NCI-H187 treated with DMSO at 0.1 percent for 48 hours (cell line): ENCODE measurements at places on chromosomes 16 and 17.

DNA sequence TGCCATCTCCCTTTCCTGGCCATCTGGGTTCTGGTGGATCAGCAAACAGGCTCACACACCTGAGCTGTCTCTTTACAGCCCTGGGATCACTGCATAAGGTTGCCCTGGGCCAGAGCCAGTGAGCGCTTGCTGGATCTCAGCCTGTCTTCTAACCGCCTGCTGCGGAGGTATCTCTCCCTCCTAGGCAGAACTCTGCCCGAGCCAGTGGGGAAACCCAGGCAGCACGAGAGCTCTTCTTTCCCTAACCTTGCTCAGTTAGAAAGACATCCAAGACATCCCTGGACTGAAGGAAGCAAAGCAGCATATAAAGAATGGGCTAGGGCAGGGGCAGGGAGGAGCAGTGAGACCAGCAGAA lies 6.4 kb downstream of the HAS3 start:
- no peak for DNase-seq

- DNase-seq = no peak
Observed at GRCh38 chr17:1002771-1003555, 6.0 kb downstream of the TIMM22 start.

DNA sequence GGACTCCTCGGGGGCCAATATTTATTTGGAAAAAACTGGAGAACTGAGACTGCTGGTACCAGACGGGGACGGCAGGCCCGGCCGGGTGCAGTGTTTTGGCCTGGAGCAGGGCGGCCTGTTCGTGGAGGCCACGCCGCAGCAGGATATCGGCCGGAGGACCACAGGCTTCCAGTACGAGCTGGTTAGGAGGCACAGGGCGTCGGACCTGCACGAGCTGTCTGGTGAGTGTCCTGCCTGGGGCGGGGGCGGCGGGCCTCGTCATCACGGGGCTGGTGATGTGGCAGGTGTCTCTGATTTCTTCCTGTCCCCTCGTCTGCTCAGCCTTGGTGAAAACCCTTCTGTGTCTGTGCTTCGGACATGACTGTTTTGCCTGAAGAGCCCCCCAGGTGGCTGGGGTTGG lies 5.7 kb downstream of the METRNL start:
- DNase-seq = no peak

DNA sequence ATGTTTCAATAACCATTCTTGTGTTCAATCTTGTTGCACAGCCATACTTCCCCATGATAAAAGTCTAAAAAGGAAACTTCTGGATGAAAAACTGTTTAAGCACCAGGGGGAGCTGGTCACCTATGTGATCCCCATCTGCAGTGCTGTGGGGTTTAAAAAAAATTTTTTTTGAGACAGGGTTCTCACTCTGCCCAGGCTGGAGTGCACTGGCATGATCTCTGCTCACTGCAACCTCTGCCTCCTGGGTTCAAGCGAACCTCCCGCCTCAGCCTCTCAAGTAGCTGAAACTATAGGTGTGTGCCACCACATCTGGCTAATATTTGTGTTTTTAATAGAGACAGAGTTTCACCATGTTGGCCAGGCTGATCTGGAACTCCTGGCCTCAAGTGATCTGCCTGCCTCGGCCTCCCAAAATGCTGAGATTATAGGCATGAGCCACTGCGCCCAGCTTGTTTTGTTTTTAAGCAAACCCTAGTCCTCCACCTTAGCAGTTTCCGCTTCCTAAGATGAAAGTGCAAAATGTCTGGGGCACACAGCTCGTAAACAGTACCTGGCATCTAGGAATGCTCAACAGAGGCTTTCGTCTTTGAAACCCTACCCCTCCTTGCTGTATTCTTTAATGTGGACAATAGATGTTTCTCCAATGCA lies 25.4 kb downstream of the DNAJA2 start:
- DNase-seq = no peak

DNA sequence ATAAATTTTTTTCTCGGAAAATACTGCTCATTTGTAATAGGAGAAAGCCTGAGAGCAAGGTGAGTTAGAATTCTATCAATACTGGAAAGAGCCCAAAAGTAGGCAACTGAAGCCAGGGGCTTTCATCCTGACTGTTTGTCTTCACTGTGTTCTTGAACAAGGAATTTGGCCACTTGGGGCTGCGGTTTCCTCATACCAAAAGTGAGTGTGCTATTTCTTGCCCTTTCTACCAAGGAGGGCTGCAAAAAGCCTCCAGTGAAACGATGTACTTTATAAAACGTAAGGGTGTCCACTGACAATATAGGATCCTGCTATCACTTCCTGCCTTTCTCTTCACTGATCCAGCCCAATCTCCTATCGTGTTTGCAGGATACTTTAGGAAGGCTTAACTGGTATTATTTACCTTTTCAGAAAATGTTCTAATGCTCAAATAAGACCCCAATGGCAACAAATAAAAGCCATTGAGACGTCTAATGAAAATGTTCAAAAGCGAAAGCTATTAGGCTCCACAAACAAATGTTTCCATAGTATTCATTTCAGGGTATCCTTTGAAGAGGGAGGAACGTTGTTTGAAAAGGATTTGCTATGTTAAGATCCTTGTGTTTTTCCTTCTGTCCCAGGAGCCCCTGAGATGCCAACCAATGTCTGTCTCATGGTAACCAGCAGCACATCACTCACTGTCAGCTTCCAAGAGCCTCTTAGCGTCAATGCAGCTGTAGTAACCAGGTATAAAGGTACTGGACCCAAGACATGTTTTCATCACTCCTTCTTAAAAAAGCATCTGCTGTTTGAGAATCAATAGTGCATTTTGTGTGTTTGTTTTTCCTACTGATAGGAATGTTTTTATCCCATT lies 219.3 kb upstream of the NOG start:
- DNase-seq = no peak

GRCh38 chr17:64343071-64343774 lies 47.4 kb downstream of the PECAM1 start:
- DNase-seq = no peak

DNA sequence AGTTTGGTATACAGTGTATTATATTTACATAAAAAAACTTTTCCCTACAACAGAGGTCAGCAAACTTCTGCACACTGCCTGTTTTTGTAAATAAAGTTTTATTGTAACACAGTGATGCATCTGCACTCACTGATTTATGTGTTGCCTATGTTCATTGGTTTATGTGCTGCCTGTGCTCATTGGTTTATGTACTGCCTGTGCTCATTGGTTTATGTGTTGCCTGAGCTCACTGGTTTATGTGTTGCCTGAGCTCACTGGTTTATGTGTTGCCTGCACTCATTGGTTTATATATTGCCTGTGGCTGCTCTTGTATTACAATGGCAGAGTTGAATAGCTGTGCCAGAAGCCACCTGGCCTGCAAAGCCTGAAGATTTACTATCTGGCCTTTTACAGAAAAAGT lies 81.6 kb downstream of the MYH11 start:
- DNase-seq = no peak

GRCh38 chr17:38571833-38572668 lies 33.7 kb downstream of the SRCIN1 start:
- DNase-seq = no peak

DNA sequence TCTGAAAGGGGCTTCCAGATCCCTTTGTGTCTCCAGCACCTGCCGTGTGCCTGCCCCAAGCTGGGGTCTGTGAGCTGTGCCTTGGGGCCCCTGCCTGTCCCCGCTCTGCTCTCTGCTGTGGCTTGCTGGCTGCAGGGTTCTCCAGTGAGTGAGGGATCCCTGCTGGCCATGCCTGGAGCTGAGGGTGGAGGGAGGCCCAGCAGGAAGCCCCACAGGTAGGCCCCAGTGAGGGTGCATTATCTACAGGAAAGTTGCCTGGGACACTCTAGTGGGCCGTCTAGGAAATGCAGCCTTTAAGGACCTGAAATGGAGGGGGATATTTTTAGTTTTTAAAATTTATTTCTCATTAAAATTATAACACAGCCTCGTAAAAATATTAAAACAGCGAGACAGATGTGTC lies 50.9 kb downstream of the JPH3 start:
- no peak for DNase-seq

DNA sequence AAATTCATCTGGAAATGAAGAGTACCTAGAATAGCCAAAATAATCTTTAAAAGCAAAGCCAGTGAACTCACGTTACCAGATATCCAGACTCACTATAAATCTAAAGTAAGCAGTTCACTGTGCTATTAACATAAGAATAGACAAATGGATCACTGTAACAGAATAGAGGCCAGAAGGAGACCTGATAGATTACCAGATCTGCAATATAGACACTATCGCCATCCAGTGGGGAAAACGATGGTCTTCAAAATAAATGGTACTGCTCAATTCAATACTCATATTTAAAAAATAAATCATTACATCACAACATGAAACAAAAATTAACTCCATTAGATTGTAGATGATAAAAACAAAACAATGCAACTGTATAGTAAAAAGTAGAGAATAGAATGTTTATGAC lies 158.6 kb upstream of the CDH8 start:
- DNase-seq = no peak

- DNase-seq = no peak
Observed at GRCh38 chr17:29608986-29609385, 13.7 kb downstream of the CORO6 start.

- no peak for DNase-seq
Observed at GRCh38 chr16:62870554-62870953, 834.3 kb upstream of the CDH8 start.

GRCh38 chr16:17107450-17107849 lies 363.3 kb downstream of the XYLT1 start:
- no peak for DNase-seq

GRCh38 chr17:3896108-3896967 lies 3.5 kb upstream of the CAMKK1 start:
- no peak for DNase-seq

- DNase-seq = no peak
Observed at GRCh38 chr17:3802461-3803307, 1.7 kb upstream of the ITGAE start.

- no peak for DNase-seq
Observed at GRCh38 chr16:19691161-19691711, 26.8 kb downstream of the KNOP1 start.

GRCh38 chr16:16143038-16143763 lies 80.1 kb downstream of the ABCC6 start:
- no peak for DNase-seq

DNA sequence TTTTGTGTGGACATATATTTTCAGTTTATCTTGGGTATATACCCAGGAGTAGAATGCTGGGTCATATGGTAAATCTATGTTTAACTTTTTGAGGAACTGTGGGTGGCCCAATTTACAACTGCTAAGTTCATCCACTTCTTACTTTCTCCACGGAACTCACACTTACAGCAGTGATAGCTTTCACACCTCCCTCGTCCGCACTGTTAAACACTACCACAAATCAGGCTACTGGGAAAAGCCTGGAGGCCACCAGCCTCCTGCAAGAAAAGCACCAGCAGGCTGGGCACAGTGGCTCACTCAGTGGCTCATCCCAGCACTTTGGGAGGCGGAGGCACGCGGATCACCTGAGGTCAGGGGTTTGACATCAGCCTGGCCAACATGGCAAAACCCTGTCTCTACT lies 14.7 kb upstream of the ZG16 start:
- no peak for DNase-seq

DNA sequence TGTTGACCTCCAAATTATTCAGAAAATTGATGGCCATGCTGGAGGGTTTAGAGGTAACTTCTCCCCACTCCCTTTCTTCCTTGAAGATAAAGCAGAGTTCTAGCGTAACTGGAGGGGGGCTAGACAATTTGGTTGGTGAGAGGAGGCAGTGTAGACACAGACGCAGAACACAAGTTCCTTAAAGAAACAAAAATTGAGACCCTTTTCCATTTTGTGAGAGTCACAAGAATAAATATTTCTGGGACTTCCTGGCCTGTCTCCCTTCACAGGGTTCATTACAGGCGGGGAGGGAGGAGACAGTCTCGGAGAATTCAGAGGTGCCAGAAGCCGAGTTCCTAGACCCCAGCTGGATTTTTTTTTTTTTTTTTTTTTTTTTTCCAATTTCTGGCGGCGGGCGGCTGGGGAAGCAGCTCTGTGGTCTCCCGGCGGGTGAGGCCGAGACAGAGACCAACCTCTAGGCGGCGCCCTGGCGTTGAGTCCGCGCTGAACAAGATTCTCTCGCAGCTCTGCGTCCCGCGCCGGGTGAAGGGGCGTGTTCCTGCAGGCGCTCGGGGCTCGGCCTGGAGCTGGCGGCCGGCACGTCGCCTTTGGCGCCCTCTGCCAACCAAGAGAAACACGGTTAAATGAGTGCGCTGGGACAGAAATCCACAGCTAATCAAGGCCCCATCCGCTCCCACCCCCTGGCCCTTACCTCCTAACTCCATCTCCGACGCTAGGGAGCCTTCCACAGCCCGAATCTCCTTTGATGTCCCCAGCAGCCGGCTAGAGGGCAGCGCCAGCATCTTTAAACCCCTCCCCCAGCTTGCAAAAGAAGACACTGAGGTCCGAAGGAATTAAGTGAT lies 10.2 kb upstream of the HOXB9 start:
- no peak for DNase-seq

GRCh38 chr17:65595071-65595656 lies 33.7 kb upstream of the AXIN2 start:
- DNase-seq = no peak

DNA sequence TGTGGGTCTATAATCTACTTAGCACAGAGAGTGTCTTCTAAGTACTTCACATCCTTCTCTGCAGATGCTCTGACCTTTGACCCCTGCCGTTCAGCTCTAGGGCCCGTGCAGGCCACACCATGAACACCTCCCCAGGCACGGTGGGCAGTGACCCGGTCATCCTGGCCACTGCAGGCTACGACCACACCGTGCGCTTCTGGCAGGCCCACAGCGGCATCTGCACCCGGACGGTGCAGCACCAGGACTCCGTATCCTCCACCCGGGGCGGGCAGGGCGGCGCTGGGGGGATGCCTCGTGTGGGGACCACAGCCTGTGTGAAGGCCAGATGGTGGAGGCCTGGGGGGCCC lies 686 bp downstream of the MLST8 start:
- no peak for DNase-seq

DNA sequence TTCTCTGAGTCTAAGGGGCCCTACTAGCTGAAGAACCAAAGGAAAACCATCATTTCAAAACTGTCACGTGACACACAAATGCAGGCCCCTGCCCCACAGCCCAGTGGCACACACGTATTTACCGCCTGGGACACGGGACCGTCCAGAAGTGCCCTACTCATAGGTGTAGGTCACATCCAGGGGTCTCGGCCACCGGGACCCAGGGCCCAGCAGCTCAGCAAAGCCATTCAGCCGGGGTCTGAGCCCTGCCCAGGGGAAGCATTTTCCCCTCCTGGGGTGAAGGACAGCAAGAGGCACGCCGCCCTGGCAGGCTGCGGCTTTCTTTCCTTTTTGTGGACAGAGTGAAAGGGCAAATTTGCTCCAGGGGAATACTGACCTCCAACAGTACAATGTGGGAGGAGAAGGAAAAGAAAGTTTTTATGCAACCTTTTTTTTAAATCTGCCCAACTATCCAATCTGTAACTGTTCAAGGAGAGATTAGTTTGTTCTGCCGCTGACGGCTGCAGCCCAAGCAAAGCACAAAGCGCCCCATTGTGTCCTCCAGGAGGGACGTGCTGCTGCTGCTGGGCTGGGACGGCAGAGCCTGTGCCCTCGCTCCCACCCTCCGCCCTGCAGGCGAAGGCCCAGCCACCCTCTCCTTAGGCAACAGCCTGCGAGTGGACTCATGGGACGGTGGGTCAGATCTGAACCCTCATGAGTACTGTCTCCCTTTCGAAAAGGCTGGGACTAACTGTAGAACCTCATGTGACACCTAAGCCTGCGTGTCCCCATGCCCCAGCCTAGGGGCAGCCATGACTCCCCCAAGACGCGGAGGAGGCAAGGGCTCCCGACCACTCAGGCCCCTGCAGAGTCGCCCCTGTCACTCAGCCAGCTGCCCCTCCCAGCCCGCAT lies 21.3 kb downstream of the SLC7A5 start:
- DNase-seq = no peak
